Mesothelial cell of epicardium (in vitro differentiated cells): ENCODE measurements at places on chromosomes 3 and 15.

DNA sequence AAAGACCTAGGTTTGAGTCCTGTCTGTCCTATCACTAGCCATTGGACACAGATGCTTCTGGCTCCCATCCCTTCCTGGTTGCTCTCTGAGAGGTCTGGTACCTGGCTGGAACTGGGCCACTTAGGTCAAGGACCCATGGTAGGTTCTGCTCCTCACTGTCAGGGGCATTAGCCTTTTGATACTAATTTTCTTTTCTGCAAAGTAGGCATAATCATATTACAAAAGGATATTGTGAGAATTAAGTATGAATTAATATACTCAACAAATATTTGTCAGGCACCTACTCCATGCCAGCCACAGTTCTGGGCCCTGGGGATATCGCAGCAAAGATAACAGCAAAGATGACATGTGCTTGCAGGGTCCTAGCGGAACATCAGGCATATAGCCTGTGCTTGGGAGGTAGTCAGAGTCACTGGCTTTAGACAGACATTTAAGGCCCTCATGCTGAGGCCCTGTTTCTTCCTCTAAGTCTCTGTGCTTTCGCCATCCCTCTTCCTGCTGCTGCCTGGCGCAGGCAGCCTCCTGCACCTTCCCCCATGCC lies 25.6 kb upstream of the LCTL start:
- no peak overlapping the region for H3K27ac ChIP-seq
- no peak for DNase-seq
- H3K4me3 ChIP-seq = no peak overlapping the region
- no peaks in the 10 kb centered on the region for H3K36me3 ChIP-seq
- peaks cover 8% of the 10 kb centered on the region for H3K4me1 ChIP-seq
- H3K27me3 ChIP-seq = no peaks in the 10 kb centered on the region

GRCh38 chr15:95304151-95304946 lies 1026.2 kb upstream of the NR2F2 start:
- H3K36me3 ChIP-seq = peaks cover 5% of the 10 kb centered on the region
- peak overlapping the region; percentile 24 for H3K4me3 ChIP-seq
- H3K4me1 ChIP-seq = peaks cover 8% of the 10 kb centered on the region
- H3K27ac ChIP-seq = peak overlapping the region; percentile 54
- DNase-seq = no peak

DNA sequence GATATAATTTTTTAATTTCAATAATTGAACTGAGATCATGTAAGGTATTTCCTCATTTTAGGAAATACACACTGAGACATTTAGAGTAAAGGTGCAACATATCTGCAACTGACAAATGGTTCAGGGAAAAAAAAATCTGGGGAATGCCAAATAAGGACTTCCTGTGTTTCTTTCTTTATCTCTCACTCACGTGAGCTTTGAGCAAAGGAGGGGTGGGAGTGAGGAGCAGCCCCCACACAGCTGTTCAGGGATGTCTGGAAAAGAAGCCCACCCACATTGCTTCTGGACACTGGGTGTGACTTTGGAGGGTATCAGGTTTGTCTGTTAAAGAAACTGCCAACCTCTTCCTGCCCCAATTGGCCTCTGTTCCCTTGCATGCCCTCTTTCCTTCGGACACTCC lies 5.6 kb upstream of the TP63 start:
- no peak for DNase-seq
- H3K27ac ChIP-seq = no peak overlapping the region
- no peaks in the 10 kb centered on the region for H3K36me3 ChIP-seq

DNA sequence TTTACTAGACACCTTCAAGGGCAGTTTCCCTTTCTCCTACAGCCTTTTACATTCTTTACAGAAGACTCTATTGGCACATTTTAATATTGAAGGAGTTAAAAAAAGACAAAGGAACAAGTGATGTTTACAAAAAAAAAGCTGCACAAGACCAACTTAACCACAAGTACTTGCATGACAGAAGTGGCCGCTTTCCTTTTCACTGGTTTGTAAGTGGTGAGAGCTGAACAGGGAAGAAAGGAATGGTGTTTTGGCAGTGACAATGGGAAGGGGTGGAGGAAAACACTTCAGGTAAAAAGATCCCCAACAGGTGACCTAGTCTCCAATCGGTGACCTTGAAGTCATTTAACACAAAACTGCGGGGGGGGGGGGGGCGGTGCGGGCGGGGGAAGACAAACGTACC lies 1.1 kb downstream of the WDR72 start:
- no peak for DNase-seq
- H3K4me1 ChIP-seq = peaks cover 9% of the 10 kb centered on the region
- no peak overlapping the region for H3K4me3 ChIP-seq
- peaks cover 58% of the 10 kb centered on the region for H3K27me3 ChIP-seq
- no peaks in the 10 kb centered on the region for H3K36me3 ChIP-seq

DNA sequence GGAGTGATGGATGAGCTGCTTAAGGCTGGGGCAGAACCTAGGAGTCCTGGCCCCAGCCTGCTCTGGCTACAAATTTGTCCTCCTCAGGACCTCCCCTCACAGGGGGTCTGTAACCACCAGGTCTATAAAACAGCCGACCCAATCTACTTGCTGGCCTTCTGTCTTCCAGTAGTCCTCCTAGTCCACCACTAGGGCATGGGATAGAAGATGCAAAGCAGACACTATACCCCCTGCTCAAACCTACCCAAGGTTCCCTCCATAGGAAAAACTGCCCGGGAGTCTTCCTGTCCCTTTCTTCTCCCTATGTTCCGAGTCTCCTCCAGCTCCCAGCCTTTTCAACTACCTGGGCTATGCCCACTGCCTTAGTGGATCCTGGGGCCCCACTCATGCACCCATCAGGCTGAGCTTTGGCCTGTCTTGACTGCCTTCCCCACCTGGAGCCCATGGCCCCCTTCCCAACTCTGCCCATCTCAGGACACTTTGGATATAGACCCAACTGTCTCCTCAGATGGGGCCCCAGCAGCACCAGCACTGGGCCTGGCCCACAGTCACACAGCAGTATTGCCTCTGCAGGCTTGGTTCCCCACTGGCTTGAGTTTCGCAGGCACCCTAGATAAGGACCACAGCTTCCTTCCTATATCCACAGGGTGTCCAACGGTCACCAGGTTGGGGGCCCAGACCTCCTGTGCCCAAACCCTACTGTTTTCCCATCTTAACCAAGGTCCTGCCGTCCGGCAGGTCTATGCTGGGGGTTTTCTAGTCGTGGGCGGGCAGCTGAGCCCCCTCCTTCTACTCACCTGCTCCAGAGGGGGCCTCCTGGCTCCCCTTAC lies 1.1 kb downstream of the HYAL3 start:
- peak overlapping the region; percentile 95 for H3K4me3 ChIP-seq
- DNase-seq = no peak
- peak overlapping the region; percentile 21 for H3K27ac ChIP-seq
- H3K4me1 ChIP-seq = peaks cover 26% of the 10 kb centered on the region
- H3K36me3 ChIP-seq = no peaks in the 10 kb centered on the region

DNA sequence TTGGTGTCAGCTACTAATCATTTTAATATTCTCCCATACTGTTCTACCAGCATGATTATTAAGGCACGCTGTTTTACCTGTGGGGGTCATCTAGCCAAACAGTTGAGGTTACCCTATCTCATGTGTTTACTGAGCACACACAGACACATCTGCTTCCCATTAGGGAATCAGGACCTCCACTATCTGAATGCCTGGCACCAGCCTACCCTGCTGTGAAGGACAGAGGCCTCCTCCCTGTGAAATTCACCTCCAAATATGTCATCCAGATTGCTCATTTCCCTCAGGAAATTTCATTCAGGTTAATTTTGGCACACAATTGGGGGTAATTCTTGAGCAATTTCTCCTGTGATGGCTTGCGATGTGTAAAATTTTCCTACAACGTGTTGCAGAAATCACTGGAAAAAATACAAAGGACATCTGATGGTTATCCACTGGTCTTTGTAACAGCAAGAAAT lies 155.6 kb upstream of the NR2E3 start:
- no peak for DNase-seq
- peaks cover 34% of the 10 kb centered on the region for H3K4me1 ChIP-seq
- no peaks in the 10 kb centered on the region for H3K27me3 ChIP-seq

DNA sequence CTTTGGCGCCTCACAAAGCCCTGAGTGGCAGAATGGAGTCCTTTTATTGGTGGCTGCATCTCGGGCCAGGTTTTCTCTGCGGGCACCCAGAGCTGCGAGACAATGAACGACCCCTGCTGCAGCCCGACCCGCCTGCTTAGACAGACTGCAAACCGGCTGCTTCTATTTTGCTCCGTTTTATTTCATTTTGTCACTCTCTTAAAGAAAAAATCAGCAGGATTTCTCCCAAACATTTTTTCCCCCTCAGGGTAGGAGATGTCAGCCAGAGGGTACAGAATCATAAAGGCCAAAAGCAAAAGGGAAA lies 64.8 kb downstream of the OXNAD1 start:
- H3K4me1 ChIP-seq = no peaks in the 10 kb centered on the region
- H3K27me3 ChIP-seq = no peaks in the 10 kb centered on the region
- DNase-seq = no peak
- peaks cover 47% of the 10 kb centered on the region for H3K36me3 ChIP-seq

DNA sequence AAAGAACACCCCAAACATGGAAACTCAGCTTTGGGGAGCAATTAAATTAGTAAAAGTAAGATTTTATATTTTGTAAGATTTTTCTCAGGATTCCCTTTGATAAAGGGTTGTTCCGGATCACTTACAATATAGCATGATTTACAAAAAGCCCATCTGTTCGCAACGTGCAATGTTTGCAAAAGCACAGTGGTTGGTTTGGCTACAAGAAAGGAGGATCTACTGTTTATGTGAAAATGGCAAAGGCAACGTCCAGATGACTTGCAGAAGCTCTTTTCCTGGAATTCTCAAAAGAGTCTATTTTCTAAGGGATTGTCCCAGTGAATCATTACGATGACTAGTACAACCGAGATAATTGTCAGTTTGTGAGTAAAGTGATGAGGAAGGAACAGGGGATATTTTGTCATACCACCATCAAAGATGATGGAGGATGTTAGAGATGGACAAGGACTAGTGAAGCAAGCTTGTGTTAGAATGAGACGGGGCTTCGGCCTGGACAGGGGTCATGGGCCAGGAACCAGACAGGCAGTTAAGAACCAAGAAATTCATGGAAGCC lies 71.6 kb downstream of the CRYGS start:
- H3K4me3 ChIP-seq = no peak overlapping the region
- H3K27ac ChIP-seq = no peak overlapping the region
- H3K4me1 ChIP-seq = peaks cover 5% of the 10 kb centered on the region
- H3K36me3 ChIP-seq = no peaks in the 10 kb centered on the region

- no peaks in the 10 kb centered on the region for H3K36me3 ChIP-seq
- no peaks in the 10 kb centered on the region for H3K27me3 ChIP-seq
- no peak for DNase-seq
- no peak overlapping the region for H3K4me3 ChIP-seq
- H3K4me1 ChIP-seq = peaks cover 9% of the 10 kb centered on the region
These were observed 193.6 kb downstream of the UBE2E2 start for GRCh38 chr3:23396746-23397145.

- DNase-seq = peak; percentile 78
- peaks cover 13% of the 10 kb centered on the region for H3K27me3 ChIP-seq
- no peaks in the 10 kb centered on the region for H3K36me3 ChIP-seq
These were observed 8.3 kb downstream of the ANKRD63 start for GRCh38 chr15:40274350-40275274.

DNA sequence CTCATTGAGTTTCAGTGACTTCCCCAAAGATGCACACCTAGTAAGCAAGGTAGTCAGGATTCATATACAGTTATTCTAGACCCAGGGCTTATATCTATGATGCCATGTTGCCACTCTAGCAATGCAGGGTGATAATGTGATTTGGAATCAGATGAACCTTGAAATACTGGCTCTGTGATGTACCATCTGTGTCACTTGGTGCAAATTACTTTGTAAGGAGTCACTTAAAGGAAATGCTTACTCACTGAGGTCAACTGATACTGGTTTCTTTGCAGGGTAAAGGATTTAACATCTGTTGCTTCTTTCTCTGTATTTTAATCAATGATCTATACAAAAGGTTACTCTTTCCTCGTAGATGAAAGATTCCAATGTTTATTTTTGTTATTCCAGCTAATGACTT lies 10.8 kb downstream of the ASB14 start:
- H3K4me1 ChIP-seq = no peaks in the 10 kb centered on the region
- no peaks in the 10 kb centered on the region for H3K36me3 ChIP-seq
- H3K27me3 ChIP-seq = peaks cover 1% of the 10 kb centered on the region
- no peak for DNase-seq
- no peak overlapping the region for H3K4me3 ChIP-seq

GRCh38 chr15:29822684-29823459 lies 604 bp upstream of the TJP1 start:
- peaks cover 4% of the 10 kb centered on the region for H3K36me3 ChIP-seq
- peak overlapping the region; percentile 84 for H3K4me3 ChIP-seq
- H3K27ac ChIP-seq = peak overlapping the region; percentile 98
- peaks cover 33% of the 10 kb centered on the region for H3K4me1 ChIP-seq

GRCh38 chr3:51176923-51177322 lies 208.2 kb upstream of the MANF start:
- DNase-seq = no peak
- H3K4me3 ChIP-seq = no peak overlapping the region
- H3K36me3 ChIP-seq = peaks cover 42% of the 10 kb centered on the region
- H3K27me3 ChIP-seq = no peaks in the 10 kb centered on the region
- no peak overlapping the region for H3K27ac ChIP-seq

DNA sequence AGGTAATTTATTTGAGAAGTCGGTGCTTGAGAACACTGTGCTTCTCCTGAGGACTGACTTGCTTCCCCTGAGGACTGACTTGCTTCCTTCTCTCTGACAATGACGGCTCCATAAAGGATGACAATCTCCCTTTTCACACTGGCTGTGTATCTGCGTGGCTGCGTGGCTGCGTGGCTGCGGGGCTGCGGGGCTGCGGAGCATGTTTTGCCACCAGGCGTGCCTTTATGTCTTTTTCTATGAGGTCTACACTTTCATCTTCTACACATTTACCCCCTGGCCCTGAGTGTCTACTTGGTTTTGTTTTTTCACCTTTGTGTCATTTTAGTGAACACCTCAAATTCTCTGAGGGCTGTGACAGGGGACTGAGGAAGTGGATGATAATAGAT lies 89.9 kb downstream of the XXYLT1 start:
- no peak for DNase-seq
- no peaks in the 10 kb centered on the region for H3K27me3 ChIP-seq
- peaks cover 2% of the 10 kb centered on the region for H3K36me3 ChIP-seq
- peaks cover 65% of the 10 kb centered on the region for H3K4me1 ChIP-seq
- H3K27ac ChIP-seq = peak overlapping the region; percentile 43

DNA sequence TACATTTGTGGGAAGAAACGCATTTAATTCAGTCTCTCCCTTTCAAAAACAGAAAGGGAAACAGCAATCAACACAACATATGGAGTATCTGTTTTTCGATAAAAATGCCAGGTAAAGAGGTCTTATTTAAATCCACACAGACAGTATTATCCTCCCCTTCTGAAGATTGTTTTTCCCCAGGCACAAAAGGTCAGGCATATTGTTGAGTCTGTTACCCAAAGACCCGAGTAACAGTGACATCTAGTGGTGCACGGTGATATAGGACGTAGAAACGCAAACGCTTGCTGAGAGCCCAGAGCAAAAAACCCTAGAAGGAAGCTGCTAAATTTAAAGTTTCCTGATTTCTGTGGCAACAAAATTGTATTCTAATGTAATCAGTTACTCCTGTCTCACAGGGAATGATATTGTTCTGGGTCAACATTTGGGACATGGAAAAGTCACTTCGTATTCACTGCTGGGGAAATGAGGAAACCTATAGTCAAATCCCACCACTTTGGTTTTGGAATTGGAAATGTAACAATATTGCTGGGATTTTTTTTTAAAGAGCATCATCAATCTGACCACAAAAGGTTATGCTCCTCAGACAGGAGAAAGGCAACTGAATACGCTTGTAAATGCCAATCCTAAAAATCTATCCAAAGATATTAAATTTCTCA lies 312.7 kb upstream of the CCDC54 start:
- H3K36me3 ChIP-seq = peaks cover 4% of the 10 kb centered on the region
- no peak overlapping the region for H3K4me3 ChIP-seq
- H3K27me3 ChIP-seq = no peaks in the 10 kb centered on the region
- peaks cover 46% of the 10 kb centered on the region for H3K4me1 ChIP-seq
